ENCODE measurements at places on chromosomes 2 and 18.

DNA sequence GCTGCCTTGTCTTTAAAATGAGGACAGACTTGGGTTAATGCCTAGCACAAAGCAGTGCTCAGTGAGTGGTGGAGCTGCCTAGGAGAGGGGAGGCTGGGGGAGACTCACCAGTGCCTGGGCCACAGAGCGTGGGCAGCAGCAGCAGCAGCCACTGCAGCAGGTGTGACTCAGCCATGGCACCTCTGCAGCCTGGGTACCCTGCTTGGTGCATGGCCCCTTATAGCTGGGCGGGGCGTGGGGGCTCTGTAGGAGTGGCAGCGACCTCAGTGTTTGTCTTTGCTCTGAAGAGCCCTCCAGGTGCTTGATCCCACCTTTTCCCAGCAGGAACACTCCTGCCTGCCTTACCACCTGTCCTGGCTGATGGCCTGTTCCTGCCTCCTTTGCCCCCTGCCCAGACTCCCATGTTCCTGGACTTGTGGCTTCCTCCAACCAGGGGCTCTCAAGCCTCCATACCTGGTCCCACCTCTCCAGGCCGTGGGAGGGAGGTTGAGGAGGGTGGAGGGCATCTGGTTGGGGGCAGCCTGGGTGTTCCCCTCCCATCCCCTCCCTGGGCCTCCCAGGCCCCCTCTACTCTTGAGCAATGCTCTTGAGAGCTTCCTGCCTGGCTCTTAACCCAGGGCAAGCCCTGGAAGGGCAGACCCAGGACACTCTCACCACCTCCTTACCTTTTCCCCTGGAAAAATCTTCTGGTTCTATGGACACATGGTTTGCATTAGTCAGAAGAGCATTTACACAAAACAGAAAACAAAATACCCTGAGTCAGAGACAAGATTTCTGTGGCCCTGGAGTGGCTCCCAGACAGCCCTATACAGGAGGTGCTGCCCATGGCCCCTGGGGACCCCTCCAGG is at the start of gene SFTPB:
Gene SFTPB, minus strand, starts transcription at position 191 of the 848 bp plus-strand sequence. Its CDS starts 16 bp downstream, at position 175.
- DNase-seq = no peak

- no peak for DNase-seq
These were observed 1342.0 kb upstream of the ZEB2 start for GRCh38 chr2:145861940-145862339.

DNA sequence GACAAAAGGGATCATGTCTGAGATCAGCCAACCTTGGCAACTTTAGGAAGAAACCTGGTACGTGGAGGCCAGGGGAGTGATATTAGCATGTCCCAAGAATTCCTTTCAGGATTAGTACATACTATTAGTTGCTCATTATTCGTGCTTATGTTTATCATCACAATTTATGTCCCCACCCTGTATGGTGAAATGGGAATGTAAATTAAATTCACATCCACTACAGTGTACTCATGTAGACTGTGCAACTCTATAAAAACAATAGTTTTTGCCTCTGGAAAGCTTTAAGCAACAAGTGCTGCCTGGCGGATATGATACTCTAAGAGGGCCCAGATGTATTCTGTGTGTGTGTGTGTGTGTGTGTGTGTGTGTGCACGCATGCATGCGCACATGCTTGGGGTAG is 110.7 kb downstream of the GALNT14 start:
- no peak for DNase-seq

DNA sequence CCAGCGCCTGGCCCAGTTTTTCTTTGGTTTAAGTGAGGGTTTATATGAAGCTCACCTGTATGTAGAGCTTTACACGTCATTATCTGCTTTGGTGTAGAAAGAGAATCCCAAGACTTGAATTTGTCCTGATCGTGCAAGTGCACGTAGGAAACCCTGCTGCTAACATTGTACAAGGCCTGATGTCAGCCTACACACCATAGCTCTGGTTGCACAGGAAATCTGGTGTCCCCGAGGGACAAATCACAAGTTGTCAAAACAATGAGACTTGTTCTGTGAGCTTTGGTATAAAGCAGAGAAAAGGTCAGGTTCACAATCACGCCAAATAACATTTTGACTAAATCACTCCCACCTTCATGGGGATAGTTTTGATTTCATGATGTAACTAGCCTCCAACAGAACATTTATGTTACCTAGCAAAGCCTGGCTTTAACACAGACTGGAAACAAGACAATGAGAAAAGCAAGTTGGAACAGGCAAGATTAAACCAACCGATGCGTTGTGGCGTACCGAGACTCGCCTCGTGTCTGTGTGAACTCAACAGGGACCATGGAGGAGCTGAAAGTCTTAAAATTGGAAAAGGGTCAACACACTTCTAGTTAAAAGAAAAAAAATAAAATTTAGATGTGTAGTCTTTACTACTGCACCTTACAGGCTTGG is 41.4 kb downstream of the ZAP70 start:
- no peak for DNase-seq

DNA sequence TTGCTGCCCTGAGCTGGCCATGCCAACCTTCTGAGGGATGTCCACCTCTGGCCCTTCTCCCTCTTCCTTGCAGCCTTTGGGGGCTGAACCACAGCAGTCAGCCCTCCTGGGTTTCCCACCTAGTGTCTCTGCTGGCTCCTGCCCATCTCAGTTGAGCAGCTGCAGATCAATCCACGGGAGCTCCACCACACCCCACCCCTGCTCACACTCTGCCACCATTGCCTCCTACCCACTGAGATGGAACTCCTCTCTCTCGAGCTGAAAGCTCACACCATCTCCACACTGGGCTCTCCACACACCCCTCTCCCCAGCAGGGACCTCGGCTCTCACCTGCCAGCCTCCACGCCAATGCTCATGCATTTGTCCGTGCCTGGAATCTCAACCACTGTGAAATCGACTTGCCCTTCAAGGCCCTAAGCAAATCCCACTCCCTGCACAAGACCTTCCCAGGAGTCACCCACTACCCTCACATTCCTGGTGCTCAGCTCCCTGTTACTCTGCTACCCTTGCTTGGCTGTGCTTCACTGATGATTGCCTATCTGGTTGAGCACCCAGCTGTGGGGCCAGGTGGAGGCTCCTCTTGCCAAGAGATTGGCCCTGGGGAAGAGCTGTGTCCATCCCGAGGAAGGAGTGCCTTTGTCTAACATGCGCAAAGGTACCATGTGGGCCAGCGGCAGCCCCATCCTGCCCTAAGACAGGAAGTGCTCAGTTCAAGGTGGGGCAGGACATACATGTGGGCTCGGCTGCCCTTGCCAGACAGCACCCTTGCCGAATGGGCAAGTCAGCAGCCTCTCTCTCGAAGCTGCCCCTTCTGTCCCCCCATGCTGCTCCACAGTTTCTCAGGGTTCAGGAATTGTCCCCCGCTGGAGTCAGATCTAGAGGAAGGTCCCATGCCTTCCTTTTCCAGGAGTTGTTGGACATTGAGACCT is 208.7 kb downstream of the CYP26B1 start:
- no peak for DNase-seq

Data from HepG2 (cell line).